Right ventricle myocardium superior (tissue), 1 donor: ENCODE measurements at places on chromosomes 16 and 17.

DNA sequence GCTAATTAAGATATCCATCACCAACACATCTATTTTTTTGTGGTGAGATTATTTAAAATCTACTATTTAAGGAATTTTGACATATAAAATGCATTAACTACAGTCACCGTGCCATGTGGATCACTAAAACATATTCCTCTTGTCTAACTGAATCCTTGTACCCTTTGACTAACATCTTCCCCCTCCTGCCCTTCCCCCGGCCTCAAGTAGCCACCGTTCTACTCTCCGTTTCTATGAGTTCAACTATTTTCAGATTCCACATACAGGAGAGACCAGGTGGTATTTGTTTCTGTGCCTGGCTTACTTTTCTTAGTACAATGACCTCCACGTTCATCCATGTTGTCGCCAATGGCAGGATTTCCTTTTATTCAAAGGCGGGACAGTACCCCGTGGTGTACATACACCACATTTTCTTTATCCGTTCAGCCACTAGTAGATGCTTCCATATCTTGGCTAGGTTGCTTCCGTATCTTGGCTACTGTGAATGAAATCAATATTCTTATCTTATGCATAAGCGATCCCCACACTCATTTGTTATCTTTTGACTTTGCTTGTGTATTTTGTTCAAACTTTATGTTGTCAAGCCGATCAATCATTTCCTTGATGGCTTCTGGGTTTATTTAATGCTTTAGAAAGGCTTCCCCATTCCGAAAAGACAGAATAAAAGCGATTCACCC is 134.7 kb downstream of the KCNJ12 start:
- no peak for DNase-seq

GRCh38 chr17:34366529-34367107 is 3.6 kb upstream of the CCL1 start:
- no peak for DNase-seq

DNA sequence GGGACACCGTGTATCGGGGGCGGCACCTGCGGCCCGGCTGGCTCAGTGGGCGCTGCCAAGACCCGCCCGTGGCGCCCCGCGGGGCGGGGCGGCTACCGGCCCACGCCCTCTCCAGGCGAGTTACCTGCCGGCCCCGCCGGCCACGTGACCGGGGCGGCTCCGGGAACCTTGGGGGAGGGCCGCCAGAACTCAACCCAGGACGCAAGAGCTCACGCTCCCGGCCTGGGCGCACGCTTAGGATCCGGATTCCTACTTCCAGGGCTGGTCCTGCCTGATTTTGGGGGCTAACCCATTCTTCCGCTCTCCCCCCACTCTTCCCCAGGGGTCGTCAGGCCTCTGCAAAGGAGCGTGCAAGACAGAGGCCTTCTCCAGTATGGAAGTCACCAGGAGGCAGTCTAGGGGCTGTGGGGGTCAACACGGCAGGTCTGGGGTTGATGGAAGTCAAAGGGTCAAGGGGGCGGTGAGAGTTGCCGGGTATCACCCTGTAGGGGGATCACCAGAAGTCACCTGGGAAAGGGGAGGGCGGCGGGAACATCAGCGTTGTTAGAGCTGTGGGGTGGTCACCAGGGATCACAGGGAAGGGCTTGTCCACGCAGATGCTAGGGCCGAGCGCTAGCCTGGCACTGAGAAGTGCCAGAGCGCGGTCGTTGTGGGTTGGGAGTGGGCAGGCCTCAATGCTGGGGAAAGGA is 354 bp upstream of the ESRP2 start:
- peak; percentile 47 for DNase-seq

DNA sequence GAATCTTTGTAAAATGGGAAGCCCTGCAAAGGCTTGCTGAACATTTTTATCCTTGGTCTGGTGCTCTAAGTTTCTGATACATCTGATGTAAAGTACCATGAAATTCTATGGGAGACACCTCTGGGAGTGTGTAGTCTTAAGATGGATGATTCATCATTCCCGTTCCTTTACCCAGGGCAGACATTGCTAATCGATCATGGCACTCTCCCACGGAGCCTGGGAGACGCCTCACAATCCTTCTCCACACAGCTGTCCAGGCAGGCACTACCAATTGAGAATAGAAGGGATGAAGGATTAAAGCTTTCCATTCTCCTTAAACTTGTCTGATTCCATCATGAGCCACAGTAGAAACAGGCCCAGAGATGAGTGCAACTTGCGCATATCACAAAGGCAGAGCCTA is 144.8 kb downstream of the GSG1L start:
- DNase-seq = no peak

DNA sequence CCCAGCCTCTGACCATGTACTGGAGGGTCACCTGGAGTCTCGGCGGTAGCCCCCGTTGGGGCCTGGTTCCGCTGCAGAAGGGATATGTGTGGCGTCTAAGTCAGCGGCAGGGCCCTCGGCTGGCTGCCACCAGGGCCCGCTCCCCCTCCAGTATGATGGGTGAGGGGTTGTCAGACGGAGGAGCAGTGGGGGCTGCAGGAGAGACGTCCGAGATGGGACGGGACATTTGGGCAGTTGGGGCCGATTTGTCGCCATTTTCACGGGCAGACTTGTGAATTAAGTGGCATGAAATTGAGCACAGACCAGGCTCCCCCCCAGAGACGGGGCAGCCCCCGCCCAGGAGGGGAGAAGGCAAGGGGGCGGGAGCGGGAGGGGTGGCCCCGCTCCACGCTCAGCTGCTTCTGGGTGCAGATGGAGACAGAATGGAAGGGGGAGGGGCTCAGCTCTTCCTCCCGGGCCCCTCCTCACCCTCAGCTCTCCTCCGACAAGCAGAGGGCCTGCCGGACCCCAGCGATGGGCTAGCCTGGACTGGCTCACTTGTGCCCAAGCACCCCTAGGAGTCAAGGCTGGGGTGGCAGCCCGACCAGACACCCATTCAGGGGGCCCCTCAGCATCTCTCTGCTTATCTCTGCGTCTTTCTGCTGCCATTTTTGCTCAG is 52.7 kb upstream of the LHX1 start:
- DNase-seq = no peak

- DNase-seq = peak; percentile 86
Observed at GRCh38 chr17:77924757-77925336, 33.7 kb upstream of the TNRC6C start.

DNA sequence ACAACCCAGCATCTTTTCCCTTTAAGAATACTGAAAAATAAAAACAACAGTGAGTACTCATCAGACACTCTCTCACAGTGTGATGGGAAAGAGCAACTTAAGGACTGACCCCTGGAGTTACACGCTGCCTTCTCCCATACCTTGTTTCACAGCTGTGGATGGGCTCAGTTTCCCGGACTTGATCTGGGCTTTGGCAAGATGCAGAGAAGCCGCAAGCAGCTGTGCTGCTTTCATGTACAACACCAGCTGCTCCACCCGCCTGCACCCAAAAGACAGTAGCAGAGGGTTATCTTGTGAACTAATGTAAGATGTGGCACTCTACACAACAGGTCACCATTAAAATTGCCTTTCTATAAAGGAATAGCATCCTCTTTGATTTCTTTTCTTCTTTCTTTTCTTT is 32.7 kb upstream of the ALDH3A1 start:
- no peak for DNase-seq

GRCh38 chr16:19919142-19919541 is 34.5 kb upstream of the GPRC5B start:
- no peak for DNase-seq

- no peak for DNase-seq
Observed at GRCh38 chr16:31148896-31149295, 970 bp downstream of the PRSS36 start.

GRCh38 chr16:79047337-79047736 is 553.2 kb downstream of the MAF start:
- no peak for DNase-seq
